ENCODE measurements at places on chromosomes 2 and 18. TPM values are rescaled to one million over a fixed set of nuclear protein-coding genes. Genes with fewer than 3 reads are reported as not detected.

The XPO1 gene
- 124 TPM for total RNA-seq

The CSRNP3 gene
- total RNA-seq = not detected

The STAT4 gene
- total RNA-seq = 3.2 TPM

The MDH1B gene
- 1.9 TPM for total RNA-seq

The PCBP1 gene
- 410 TPM for total RNA-seq

The SLC16A14 gene
- 0.83 TPM for total RNA-seq

The SCN7A gene
- total RNA-seq = not detected

The SCN3A gene
- not detected for total RNA-seq

The EFEMP1 gene
- total RNA-seq = 44.6 TPM

The RNF149 gene
- total RNA-seq = 45.9 TPM

The AQP12A gene
- not detected for total RNA-seq

The KLHL41 gene
- 0.50 TPM for total RNA-seq

The HOXD1 gene
- total RNA-seq = 0.06 TPM

The METTL8 gene
- 28.7 TPM for total RNA-seq

The CAPN14 gene
- total RNA-seq = 0.03 TPM

The UNC80 gene
- not detected for total RNA-seq

The TTLL4 gene
- total RNA-seq = 32.8 TPM

The CNDP1 gene
- not detected for total RNA-seq

The TMEM198 gene
- total RNA-seq = 1.3 TPM

The MROH2A gene
- 0.26 TPM for total RNA-seq

The TIGD1 gene
- total RNA-seq = 4.9 TPM

The KRTCAP3 gene
- total RNA-seq = not detected

The KIAA2012 gene
- not detected for total RNA-seq

The SIX3 gene
- total RNA-seq = 1.9 TPM

All from A549 treated with Mapracorat at 1 μM for 4 hours (cell line).